ENCODE measurements at places on chromosomes 1 and 21.

DNA sequence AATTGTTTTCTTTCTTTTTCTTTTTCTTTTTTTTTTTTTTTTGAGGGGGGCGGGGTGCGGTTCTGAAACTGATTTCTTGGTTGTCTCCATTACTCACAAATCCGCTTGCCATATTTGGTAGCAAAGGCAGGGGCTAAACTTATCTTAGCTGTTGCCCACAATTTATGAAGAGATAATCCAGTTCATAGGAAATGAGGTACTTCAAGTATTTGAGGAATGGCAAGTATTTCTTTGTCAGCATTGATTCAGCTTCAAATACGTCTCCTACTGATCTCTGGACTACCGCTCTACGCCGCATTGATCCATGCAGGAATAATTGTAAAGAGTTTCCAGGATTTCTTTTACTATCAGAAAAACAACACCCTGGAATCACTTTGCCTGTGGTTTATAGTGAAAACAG, 289.2 kb upstream of the DPYD start:
- DNase-seq: no peak

- no peak for DNase-seq
Measured at GRCh38 chr1:185823467-185823866, 89.3 kb downstream of the HMCN1 start.

GRCh38 chr1:225771661-225772322, 5.8 kb upstream of the SRP9 start:
- no peak for DNase-seq

- no peak for DNase-seq
Measured at GRCh38 chr1:64073705-64074104, 129.7 kb upstream of the UBE2U start.

GRCh38 chr1:119011706-119012105, 23.6 kb upstream of the TBX15 start:
- no peak for DNase-seq

DNA sequence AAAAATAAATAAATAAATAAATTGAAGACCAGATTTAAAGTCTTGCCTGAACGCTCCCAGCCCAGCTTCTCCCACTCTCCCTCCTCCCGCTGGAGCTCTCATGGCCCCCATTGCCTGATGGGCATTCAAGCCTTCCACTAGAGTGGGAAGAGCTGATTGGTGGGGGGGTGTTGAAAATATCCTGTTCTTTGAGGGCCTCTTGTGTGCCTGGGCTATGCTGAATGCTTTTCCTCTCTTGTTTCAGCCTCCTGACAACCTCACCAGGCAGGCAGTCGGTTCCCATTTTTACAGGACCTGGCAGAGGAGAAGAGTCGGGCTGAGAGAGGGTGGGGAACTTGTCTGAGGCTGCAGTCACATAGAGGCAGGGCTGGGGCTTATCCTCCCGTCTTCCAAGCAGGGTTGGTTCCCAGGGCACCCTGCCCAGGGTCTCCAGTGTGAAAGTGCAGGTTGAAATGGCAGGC, 59.2 kb upstream of the SSBP3 start:
- DNase-seq: no peak

DNA sequence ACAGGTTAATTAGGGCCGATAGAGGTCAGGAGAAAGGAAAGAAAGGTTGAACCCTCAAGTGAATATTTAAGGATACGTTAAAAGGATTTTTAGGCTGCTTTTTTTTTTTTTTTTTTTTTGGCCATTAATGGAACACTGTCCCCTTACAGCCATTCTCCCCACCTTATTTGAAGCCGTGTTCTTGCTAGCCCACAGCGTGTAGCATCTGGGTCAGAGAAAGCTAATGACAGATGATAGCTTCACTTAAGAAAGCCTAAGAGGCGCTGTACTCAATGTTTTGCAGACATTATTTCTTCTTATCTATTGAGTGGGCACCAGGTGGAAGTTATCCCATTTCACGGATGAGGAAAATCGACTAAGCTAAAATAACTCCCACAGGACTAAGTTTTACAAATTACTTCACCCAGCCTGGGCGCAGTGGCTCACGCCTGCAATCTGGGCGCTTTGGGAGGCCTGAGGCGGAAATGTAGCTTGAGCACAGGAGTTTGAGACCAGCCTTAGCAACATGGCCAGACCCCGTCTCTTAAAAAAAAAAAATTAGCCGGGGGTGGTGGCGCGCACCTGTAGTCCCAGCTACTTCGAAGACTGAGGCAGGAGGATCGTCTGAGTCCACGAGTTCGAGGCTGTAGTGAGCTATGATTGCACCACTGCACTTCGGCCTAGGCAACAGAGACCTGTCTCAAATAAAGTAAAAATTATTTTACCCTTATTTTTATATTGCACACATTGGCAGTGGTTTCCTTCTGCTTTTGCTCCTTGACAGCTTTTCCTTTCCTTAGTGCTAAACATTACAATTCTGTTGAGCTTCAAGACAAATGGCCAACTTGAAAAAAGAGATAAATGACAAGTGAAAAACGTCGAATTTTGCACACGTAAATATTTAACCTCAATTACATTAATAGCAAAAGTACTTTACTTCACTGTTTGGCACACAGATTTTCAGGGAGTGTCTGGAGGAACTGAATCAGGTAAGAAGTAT, 1.1 kb upstream of the PHTF1 start:
- peak; percentile 28 for DNase-seq

DNA sequence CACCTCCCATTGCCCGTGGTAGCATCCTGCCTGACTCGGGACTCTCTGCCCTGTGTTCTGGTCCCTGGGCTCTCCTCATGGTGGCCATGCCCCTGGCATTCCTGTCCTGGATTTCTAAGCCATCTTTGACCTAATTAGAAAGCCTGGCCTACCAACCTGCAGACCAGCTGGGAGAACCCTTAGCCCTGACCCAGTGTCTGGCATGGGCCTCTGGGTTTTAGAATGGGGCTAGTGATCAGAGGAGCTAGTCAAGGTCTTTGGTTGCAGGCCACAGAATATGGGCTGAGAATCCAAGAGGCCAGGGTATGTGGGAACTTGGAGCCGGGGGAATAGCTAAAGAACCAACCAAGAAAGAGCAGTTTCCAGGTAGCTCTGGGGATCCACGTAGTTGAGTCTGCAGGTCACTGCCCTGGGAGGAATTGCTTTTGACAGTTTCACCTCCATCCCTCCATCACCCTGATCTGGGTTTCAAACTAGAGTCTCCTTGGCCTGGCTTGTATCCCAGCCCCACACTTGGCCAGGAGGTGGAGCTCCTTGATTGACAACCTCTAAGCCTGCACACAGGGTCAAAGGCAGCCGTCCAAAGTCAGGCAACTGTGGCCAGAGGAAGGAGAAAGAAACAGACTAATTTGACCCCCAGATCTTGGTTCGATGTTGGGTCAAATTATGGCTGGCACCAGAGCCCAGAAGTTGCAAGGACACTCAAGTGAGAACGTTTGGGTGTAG, 54.7 kb upstream of the ABCG1 start:
- peak; percentile 54 for DNase-seq

GRCh38 chr21:31142600-31142999, 104.3 kb upstream of the KRTAP19-8 start:
- DNase-seq: no peak

DNA sequence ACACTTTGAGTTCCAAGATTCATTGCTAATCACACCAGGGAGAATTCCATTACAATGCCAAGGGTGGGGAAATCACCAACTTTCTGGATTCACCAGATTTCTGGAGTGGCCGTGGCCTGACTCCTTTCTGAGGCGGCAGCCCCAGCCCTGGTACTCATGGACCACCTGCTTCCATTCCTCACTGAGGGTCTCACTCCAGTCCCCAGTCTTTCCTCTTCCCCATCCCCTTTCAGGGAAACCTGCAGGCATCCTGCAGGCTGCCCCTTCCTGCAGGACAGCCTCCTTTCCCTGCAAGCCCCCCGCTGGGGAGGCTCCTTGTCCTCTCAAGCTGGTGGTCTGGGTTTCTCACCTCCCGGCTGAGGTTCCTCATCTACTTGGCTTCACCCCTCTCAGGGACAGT, 12.7 kb upstream of the CDK18 start:
- no peak for DNase-seq

GRCh38 chr21:34890724-34891612, 158.1 kb downstream of the RUNX1 start:
- DNase-seq: no peak

DNA sequence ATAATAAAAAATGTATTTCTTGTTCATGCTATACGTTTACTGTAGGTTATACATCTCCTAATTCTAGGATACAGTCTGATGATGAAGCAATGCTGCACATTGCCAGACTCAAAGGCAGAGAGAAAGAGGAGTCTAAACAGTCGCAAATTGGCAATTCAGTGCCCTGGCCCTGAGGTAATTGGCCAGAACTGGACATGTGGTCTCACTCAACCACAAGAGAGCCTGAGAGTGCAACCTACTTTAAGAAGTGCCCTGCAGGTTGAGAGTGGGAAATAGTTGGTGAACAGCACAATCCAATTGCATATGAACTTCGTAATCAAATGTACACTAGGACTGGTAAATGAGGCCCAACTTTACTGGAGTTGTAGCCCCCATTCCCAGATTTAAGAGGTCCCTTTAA, 5.0 kb upstream of the SLC35A3 start:
- no peak for DNase-seq

All from NCI-H146 (cell line).